Panc1 (cell line): ENCODE measurements at places on chromosomes 16 and 17. TPM values are rescaled to one million over a fixed set of nuclear protein-coding genes. Genes with fewer than 3 reads are reported as not detected.

GRCh38 chr16:89791278-89791995 lies 25.0 kb downstream of the FANCA start:
- DNase-seq: no peak

TOP2A gene
- total RNA-seq: 230 TPM

DNA sequence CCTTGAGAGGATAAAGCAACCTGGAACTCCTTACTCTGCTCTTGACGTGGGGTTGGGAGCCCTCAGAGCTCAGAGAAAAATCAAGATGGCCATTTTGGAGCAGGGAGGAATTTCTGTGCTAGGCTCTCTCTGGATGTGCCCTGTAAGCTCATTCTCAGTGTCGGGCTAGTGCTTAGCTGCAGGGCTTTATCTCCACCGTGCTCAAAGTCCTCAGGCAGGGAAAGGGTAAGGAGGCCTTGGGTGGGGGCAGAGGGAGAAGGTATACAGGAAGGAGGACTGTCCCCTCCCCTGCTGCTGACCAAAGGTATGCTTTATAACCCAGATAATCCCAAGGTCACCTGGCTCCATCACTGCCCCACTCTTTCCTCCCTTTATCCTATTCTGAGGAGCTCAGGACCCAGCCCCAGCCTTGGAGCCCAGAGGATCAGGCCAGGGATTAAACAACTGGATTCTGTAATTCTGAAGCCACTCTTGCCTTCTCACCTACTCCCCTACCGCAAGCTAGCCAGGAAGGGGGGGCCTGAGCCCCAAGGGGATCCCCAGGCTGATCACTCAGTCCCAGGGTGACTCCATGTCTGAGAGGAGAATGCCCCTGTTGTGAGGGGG lies 1.1 kb downstream of the DHRS11 start:
- no peak for DNase-seq

- peak; percentile 13 for DNase-seq
Observed at GRCh38 chr16:57045694-57046381, 46.5 kb upstream of the CPNE2 start.

DNA sequence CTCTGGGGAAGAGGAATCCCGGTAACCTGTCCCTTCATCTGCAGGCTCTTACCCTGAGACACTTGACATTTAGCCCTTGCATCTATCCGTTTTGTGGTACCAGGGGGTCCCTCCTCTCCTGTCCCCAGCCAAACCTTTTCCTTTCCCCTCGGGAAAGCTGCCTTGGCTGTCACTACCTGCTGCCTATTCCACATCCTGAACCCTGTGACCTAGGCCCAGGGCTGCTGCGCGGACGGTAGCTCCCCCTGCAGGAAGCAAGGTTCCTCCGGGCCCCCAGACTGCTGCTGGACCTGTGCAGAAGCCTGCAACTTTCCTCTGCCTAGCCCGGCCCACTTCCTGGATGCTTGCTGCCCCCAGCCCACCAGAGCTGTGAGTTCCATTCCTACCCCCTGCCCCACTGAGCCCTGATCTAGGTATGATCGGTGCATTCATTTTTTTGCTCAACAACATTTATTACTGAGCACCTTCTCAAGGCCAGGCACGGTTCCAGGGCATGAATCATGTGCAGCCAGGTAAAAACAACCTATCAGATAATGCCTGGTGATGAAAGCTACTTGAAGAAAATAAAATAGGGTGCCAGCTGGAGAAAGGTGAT lies 10.5 kb upstream of the ALDOA start:
- no peak for DNase-seq

NAGS gene
- 2.7 TPM for total RNA-seq

DNA sequence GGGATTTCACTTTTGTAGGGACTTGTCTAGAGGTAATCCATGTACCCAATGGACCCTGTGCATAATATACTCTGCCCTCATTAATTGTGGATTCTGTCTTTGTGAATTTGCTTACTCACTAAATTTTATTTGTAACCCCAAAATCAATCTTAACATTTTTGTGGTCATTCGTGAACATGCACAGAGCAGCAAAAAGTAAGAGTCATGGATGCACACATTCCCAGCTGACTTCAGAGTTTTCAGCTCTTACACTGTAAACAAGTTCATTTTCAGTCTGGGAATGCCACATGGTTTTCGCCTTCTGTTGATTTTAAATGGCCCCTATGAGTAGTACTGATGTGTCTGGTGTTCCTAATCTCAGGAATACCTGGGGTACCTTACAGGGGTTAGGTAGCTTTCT lies 24.3 kb downstream of the TAC4 start:
- no peak for DNase-seq

DNA sequence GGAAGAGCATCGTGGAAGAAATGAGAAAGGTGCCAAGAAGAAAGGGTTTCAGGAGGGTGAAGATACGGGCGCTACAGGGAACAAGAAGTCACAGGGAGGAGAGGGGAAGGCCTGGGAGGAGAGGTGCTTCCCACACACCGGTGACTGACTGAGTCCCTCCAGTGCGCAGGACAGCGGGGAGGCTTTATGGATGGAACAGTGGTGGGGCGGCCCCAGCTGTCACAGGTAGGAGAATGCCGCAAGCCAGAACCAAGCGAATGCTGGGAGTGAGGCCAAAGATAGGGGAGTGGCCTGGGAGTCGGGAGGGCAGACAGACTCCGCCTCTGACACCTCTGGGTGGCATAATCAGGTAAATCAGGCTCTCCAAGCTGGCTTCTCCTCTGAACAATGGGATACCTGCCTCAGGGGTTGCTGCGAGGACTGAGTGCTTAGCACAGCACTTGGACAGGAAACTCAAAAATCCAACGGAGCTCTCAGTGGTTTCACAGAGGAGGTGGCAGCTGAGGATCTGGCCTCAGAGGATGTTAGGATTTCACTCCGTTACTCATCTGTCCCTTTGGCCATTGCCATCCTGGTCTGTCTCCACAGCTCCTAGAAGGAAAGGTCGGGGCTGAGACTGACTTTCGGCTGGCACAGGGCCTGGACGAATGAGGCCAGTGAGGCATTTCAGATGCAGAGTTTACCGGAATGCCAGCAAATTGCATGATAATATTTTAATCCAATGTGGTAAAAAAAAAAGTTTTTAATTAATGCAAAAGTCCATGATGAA lies 717 bp upstream of the CNP start:
- peak; percentile 8 for DNase-seq

DNA sequence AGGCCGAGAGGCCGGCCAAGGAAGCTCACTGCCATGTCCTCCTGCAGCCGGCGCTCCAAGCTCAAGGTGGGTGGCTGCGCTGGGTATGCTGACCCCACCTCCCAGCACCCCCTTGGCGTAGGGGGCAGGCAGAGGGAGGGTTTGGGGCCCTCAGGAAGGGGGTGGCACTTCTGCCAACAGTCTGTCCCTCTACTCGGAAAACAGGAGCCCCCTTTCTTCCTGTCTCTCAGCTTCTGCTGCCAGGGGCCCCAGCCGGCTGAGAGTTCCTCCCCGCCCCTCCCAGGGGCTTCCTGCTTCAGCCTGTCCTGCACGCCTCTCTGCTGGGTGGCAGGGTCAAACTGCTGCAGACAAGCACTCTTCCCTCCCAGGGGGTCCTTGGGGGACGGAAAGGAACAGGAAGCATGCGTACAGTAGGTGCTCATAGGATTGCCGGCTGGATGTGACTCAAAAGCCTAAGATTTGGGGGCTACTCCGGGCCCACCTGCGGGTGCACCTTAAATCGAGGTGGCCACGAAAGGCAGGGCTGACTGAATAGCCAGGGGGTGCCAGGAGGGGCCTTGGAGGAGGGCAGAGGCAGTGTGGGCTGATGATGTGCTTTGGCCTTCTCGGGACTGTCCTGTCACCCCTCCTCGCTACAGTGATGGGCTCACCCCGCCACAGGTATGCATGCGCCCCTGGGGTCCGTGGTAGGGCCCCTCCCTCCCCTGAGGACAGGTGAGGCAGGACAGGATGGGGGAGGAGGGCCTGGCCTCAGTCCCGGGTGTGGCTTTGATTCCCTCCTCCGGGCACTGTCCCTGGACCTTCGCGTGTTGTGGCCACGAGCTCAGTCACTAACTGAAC lies 4.0 kb downstream of the CBX2 start:
- DNase-seq: no peak

- no peak for DNase-seq
Observed at GRCh38 chr16:66262253-66263167, 104.0 kb upstream of the CDH5 start.
